ENCODE measurements at places on chromosomes 5 and 9.

GRCh38 chr5:73491155-73491554 lies 7.1 kb upstream of the BTF3 start:
- DNase-seq: no peak

DNA sequence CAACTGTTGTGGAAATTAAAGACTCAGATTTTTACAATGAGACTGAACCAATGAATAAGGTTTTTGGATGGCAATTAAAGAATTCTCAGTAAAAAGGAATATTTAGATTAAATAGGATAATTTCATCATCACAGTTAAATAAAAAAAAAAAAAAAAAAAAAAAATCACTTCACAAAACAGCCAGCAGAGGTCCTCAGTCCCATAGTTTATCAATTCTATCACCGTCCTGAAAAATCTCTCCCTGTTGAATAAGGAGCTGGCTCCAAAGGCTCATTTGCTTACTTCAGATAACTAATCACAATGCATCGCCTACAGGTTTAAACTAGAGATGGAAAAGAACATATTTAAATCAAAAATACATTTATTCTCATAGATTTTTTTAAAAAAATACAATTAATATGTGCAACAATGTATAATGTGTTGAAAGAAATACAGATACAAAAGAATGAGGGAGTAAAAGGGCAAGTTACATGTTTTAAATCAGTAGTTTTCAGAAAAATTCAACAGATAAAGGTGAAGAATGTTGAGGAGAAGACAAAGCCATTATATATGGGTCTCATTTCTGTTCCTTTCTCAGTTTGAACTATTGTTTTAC lies 175.8 kb upstream of the CHD1 start:
- no peak for DNase-seq

GRCh38 chr5:147734894-147735293 lies 47.6 kb downstream of the JAKMIP2 start:
- no peak for DNase-seq

GRCh38 chr5:178143901-178144300 lies 9.8 kb downstream of the NHP2 start:
- no peak for DNase-seq

DNA sequence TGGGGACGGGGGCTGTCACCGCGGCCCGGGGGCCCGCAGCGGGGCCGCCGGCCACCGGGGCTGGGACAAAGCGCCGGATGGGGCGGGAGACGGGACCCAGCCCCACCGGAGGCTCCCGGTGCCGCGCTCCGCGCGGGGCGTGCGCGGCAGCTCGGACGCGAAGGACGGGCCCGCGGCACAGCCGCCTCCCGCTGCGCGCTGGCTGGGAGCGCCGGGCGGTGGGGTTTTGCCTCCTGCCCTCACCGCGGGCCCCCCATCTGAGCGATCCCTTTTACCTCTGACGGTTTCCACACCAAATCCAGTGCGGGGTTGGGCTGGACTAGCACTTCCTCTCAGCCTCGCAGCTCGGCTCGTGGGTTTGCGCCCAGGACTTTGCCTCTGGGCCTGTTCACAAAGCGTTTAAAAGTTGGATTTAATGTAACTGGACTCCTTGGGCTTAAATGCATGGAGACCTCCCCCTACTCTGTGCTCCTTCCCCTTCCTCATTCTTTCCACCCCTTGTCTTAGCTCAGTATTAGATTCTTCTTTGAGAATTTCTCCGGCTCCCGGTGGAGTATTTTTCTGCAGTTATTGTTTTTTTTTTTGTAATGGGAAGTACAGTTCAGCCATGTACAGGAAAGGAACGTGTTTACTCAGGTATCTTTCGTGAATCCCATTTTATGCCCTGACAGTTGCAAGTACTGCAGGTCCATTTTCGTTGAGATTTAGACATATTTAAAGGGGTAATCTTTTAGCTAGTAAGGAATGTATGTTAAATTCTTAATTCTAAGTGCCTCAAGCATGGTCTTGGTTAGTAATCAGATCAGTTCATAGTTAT lies 691 bp downstream of the FCHO2 start:
- DNase-seq: no peak

- DNase-seq: peak; percentile 3
Measured at GRCh38 chr5:154520861-154521453, 42.9 kb upstream of the HAND1 start.

DNA sequence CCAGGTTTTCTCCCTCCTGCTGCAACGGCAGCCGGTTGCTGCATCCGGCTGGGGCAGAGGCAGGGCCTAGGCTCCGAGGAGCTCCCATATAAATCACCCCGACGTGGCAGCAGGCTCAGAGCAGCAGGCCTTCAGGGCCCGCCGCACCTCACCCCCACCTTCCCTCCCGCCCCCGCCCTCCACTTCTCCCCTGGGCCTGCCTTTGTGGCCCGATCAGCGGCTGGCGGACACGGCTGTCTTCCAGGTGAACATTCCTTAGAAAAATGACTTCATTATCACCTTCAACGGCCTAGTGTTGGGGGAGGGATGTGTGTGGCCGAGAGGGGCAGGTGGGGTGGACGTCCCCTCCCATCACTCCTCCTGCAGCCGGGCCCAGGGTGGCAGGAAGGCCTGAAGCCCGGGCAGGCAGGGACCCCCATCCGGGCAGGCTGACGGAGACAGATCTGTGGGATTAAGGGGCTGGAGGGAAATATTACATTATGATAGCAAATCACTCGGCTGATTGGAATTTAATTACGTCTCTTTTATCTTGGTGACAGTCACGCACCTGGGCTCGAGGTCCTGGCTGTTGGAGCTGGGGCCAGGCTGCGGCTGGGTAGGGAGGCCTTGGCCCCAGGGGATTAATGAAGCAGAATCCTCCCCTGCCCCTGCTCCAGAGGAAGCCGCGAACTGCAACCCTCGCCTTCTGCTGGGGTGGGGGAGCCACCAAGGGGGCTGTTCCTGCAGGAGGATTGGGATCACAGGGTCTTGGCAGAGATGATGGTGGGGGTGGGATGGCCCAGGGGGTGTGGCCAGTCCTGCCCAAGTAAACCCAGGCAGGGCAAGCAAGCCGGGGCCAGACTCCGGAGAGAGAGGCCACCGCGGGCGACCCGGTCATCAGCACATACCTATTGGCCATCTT lies 38.4 kb upstream of the RXRA start:
- no peak for DNase-seq

GRCh38 chr5:180605554-180606214 lies 14.4 kb upstream of the SCGB3A1 start:
- DNase-seq: no peak

GRCh38 chr9:114606597-114607207 lies 4.4 kb upstream of the TMEM268 start:
- no peak for DNase-seq

GRCh38 chr5:65076251-65076869 lies 307.6 kb downstream of the CWC27 start:
- DNase-seq: no peak

- DNase-seq: peak; percentile 36
Measured at GRCh38 chr9:76655121-76655541, 109.1 kb upstream of the PCA3 start.

DNA sequence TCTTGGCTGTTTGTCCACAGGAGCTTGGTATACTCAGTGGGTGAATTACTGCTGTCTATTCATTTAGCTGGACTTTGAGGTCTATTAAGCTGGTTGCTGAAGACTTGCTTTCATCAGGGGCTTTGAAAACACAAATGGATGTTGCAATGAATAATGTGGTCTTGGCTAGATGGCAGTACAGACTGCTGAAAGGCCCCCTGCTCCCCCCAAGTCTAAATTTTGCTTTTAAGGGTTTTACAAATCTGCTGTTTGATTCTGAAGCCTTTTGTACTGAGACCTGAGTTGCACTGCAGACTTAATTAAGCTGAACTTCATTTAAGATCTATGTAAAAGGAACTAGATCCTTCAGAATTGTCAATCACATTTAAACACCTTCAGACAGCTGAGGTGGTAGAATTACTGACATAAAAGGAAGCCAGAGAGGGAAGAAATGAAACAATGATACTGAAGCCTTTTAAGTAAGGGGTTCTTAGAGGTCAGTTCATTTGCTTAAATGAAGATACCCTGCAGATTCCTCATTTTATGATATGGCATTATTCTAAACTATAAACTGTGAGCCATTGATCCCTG lies 37.3 kb downstream of the KCTD16 start:
- no peak for DNase-seq

DNA sequence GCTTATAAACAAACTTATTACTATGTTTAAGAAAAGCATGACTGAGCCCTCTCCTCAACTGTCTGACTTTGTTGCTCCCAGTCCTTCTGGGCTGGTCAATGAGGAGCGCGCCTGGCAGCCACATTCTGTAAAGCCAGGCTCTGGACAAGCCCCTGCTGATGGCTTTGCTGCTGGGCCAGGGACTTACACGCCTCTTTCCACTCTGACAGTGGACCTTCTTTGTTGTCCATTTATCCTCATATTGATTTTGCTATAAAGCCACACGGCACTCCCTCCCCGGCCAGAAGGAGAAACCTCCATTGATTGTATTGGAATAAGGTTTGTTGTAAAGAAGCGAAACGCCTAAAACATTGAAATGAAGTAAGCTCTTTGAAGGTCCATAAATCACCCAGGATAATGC lies 50.6 kb downstream of the C5orf15 start:
- DNase-seq: no peak

GRCh38 chr9:83508067-83508466 lies 30.1 kb downstream of the FRMD3 start:
- DNase-seq: no peak

DNA sequence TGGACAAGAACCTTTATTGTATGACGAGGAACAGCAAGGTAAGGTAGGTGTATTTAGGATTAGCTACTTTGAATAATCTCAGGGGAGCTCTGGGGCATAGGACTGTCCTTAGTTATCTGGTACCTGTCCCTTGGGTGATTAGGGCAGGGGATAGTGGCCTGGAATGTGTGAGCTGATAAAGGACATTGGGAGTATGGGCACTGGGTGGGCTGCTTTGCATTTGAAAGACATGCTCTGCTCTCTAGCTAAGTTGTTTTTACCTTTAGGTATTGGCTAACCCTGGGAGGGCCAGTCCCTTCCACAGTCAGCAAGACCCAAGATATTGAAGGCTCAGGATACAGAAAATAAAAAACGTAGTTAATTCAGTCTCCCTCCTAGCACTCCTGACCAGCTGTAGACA lies 282.8 kb upstream of the C9orf72 start:
- no peak for DNase-seq

DNA sequence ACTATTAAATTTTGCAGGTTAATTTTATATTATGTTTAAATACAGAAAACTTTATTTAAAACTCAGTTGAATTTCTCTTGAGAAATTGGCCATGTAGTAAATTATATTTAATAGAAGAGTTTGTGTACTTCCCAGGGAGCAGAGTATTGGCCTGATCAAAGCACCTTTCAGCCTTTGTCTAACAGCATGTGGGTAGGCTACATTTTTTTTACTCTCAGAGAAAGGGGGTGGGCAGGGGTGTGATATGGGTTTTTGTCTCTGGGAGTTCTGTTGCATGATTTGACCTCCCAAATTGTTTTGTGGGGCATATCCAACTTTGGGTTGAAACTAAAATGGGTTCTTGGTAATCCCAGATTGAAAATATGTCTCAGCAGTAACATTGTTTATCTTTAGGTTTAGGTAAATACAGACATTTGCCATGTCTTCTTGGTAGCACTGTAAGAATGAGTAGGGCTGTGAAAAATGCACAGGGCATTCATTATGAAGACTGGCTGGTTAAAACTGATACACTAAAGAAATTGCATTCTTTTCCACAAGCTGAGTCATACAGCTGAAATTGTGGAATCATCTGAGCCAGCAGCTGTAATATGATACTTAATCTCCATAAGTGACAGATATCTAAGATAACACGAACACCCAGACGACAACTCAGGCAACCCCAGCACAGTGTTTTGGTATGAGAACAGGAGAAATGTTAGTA lies 75.4 kb upstream of the CDKN2B start:
- DNase-seq: no peak

DNA sequence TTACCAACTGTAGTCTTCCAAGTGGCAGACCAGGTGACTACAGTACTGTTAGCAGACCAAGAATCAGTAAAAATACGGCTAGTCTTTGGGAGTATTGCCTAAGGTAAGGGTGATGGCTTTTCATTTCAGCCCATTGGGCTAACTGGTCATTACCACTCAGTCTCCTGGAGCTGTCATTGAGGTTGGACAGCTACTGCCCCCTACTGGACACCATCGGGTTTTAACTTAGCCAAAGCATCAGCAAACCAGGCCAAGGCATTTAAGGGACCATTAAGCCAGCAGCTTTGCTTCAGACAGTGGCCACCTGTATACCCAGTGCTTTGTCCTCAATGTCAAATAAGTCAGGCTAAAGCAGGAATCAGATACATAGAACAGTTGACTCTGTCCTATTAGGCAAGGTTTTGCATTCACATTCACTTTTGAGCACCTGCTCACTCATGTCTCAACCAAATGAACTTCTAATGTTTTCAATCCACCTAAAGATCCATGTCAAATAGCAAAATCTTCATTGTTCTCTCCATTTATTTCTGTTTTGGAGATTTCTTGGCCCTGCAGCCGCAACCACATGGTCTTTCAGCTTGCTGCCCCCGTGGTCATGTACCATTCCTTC lies 117.2 kb downstream of the INVS start:
- peak; percentile 28 for DNase-seq

GRCh38 chr5:59128646-59129290 lies 545.9 kb downstream of the RAB3C start:
- DNase-seq: no peak

- DNase-seq: no peak
Measured at GRCh38 chr5:15009420-15009819, 137.8 kb upstream of the ANKH start.

GRCh38 chr9:19666575-19666974 lies 122.3 kb downstream of the SLC24A2 start:
- no peak for DNase-seq

- no peak for DNase-seq
Measured at GRCh38 chr5:21254161-21254560, 1266.2 kb upstream of the CDH18 start.

GRCh38 chr5:178458140-178458539 lies 132.1 kb downstream of the COL23A1 start:
- no peak for DNase-seq

DNA sequence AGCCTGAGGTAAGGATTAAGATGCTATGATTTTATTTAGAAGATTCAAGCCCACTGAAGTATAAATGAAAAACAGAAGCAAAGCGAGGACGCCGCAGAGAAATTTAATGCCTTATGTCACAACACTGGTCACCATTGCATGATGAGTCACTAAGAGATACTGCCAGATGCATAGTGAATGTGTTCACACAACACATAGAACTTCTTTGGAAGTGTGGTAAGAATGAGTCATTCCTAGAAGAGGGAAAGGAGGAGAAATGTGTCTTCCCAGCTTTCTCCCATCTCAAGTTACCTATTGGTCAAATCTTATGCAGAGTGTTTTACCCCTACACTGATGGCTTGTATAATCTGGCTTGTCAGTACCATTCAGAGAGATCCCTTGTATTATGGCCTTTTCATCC lies 465.3 kb upstream of the ARRDC3 start:
- no peak for DNase-seq

GRCh38 chr9:90446200-90446948 lies 196.2 kb downstream of the DIRAS2 start:
- DNase-seq: no peak

GRCh38 chr9:122348791-122349190 lies 22.0 kb upstream of the PTGS1 start:
- no peak for DNase-seq

Measured in hippocampal formation (tissue), 2 donors.